ENCODE measurements at places on chromosomes 6 and 20. TPM values are rescaled to one million over a fixed set of nuclear protein-coding genes. Genes with fewer than 3 reads are reported as not detected.

The KIF6 gene
- total RNA-seq: 0.96 TPM

The ASCC3 gene
- total RNA-seq: 53.6 TPM

The CALHM4 gene
- not detected for total RNA-seq

The FAM184A gene
- 2.7 TPM for total RNA-seq

The PGK2 gene
- not detected for total RNA-seq

DNA sequence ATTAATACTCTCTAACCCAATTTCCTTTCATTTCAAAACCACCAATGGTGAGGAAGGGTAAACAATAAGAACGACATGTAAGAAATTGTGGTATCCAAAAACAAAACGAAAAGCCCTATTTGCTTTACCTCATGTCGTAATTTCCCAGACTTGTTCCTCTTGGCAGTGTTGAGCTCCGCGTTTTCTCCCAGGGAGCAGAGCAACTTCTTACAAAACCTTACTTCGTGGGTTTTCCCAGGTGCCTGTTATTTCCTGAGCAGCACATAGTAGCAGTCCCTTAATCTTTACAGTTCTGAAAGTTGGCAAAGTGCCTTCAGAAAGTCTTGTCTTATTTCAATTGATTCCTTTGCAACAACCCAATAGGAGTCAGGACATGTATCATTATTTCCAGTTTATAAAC lies 207.9 kb upstream of the MARCKS start:
- no peak for DNase-seq

DNA sequence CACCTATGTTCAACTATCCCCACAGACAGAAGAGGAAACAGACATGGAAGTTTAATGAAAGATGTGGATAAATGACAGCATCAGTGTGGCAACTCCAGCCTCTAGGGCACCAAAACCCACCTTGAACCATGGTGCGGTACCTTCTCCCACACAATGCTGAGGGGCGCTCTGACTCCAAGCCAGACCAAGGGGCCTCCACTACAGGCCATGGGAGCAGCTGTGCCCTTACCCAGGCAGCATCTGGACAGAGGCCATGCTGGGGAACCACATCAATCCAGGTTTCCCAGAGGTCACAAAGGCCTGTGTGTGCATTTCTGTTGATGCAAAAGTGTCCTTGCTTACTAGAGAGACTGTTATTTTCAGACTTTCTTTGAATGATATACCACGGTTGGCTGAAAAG lies 4.1 kb downstream of the PRR18 start:
- DNase-seq: no peak

DNA sequence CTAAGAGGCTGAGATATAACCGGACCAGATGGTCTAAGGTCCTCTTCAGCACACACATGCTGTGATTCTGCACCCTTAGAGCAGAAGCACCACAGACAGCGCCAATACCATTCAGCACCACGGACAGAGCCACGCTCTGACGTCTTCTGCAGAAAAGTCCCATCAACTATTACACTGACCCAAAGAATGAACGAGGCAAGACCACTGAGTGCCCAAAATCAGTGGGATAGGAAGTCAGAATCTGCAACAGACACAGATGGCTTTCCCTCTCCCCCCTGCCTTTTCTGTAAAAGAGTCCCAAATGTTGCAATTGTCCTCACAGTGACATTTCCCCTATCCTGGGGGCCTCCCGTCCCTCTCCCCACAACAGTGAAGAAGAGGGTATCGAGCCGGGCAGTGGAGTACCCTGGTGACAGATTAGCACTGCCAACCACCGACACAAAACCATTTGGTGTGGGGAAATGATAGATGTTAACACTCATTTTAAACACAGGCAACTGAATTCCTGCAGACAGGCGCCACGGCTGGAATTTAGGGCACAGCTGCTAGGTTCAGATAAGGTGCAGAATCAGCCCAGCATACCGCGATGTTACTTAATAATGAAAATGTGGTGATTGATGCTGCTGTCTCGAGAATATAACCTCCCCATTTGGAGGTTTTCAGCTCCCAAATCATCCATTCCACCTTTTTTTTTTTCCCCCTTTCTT lies 66.6 kb upstream of the CTNNBL1 start:
- DNase-seq: peak; percentile 26

GRCh38 chr6:111711476-111711875 lies 105.8 kb upstream of the TRAF3IP2 start:
- no peak for DNase-seq

- DNase-seq: no peak
Observed at GRCh38 chr6:167130712-167131684, 8.1 kb downstream of the CCR6 start.

DNA sequence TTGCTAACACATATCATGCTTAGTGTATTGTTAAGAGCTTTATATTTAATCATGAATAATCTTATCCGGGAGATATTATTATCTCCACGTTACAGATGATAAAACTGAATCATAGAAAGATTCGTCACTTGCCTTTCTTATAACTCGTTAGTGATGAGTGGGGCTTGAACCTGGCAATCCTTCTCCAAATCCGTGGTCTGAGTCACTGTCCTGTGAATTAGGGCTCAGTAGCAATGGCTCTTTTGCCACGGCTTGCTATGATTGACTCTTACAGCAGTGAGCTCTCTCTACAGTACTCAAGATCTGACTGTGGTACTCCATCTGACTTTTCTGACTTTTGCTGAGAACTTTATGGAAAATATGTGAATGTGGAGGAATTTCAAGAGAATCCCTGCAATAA lies 246.9 kb downstream of the PACRG start:
- DNase-seq: no peak

DNA sequence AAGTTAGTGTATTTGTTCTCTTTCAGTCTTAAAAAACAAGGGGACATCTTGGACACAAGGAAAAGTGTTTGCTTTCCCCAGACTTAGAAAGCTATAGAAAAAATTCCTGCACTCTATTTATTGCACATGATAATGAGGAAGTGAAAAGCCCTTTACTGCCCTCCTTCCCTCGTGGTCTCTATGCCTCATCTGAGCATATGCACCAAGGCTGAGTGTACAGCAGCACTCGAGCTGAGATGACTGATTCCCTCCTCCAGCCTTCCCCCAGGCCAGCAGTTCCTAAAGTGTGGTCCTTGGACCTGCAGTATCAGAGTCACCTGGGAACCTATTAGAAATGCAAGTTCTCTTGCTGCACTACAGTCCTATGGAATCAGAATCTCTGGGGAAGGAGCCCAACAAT lies 14.3 kb upstream of the LAMP5 start:
- no peak for DNase-seq

- no peak for DNase-seq
Observed at GRCh38 chr6:16546861-16547260, 214.4 kb downstream of the ATXN1 start.

GRCh38 chr6:21185861-21186478 lies 407.6 kb upstream of the SOX4 start:
- no peak for DNase-seq

GRCh38 chr6:80287607-80288006 lies 181.1 kb downstream of the BCKDHB start:
- DNase-seq: no peak

- no peak for DNase-seq
Observed at GRCh38 chr20:23078351-23079015, 7.6 kb downstream of the CD93 start.

DNA sequence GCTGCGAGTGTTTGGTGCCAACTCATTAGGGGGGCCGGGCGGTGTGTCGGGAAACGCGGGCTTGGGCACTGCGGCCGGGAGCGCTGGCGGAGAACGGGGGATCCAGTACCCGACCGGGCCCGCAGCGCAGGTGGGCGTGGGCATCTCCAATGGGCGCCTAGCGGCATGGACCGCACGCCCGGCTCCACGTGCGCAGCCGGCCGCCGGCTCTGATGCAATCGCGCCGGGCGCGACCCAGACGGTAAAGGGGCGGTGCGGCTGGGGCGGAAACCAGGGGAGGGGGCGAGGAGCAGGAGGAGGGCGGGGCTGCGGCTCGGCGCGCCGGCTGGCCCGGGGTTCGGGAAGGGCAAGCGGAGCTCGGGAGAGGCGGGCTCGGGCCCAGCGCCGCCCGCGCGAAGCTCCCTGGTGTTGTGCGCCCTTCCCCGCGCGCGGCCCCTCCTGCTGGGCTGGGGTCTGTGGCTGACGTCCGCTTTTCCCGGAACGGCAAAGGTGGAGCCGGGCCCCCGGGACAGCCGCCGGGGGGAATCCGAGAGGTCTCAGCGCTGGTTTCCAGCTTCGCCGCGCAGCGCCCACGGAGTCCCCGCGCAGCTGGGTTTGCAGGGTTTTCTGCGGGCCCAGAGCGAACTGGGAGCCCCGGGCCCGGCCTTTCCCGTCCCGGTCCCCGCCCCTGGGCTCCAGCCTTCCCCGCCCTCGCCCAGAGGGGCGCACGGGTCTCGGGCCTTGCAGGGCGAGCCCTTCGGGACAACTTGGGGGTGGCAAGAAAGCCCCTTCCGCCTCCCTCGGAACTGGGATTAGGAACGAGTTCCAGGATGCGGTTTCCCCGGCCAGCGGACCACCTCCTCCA lies 867 bp downstream of the MTHFD1L start:
- peak; percentile 87 for DNase-seq

DNA sequence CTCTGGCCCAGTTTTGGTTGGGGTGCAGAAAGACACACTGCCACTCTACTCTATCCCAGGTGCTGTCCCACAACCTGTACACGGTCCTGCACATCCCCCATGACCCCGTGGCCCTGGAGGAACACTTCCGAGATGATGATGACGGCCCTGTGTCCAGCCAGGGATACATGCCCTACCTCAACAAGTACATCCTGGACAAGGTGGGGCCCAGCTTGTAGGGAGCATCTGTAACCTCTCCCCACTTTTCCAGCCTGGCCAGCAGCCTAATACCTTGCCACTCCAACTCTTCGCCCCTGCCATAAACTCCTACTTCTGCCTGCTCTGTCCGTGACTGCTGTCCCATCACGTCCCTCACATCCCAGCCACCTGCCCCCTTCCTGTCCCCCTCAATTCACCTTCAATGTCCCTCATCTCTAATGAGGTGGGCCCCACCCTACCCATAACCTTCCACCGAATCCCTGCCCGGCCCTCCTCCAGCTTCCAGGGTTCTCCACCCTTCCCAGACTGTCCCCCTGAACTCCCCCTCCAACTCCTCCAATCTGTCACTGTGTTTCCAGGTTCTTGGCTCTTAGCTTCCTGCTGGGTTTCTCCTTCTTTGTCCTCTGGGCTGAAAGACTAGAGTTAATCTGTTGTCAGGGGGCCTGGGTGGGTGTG lies 12.1 kb downstream of the DEF6 start:
- no peak for DNase-seq

- no peak for DNase-seq
Observed at GRCh38 chr6:134307075-134307474, 10.8 kb downstream of the SGK1 start.

- no peak for DNase-seq
Observed at GRCh38 chr6:40558102-40558501, 29.1 kb downstream of the LRFN2 start.

GRCh38 chr20:35967979-35968640 lies at the start of gene CNBD2:
TSS of gene CNBD2 (plus strand) at chr20:35968590. CDS start at chr20:35968763, 173 bp downstream.
- no peak for DNase-seq

DNA sequence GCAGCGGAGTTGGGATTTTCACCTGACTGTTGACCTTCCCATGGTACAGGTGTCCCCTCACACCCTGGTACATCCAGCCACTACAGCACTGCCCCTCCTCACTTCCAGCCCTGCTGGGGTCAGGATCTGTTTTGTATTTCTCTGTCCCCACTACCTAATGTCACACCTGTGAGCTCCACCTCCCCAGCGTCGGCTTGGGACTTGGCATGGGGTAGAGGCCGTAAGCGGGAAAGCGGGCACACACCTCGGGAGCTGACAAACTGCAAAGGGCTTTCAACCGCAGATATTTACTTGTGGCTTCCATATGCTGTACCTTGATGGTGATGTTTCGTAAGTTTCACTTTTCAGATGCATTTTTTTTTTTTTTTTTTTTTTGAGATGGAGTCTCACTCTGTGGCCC lies 5.4 kb upstream of the CCN5 start:
- no peak for DNase-seq

DNA sequence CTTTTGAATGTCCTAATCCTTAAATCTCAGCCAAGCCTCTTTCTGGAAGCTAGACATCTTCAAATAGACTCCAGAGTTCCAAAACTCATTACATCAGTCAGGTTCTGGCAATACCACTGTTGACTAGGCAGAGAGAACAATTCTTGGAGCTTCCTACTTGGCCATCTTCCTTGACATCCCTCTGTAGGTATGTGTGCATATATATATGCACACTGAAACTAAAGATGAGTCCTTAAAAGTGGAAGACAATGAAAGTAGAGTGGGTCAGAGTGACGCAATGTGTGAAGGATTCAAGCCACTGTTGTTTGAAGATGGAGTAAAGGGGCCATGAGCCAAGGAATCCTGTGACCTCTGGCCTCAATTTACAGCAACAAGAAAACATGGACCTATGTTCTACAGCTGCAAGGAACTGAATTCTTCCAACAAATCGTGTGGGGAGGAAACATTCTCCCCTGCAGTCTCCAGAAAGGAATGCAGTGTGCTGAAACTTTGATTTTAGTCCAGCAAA lies 18.7 kb upstream of the DUSP22 start:
- DNase-seq: no peak

DNA sequence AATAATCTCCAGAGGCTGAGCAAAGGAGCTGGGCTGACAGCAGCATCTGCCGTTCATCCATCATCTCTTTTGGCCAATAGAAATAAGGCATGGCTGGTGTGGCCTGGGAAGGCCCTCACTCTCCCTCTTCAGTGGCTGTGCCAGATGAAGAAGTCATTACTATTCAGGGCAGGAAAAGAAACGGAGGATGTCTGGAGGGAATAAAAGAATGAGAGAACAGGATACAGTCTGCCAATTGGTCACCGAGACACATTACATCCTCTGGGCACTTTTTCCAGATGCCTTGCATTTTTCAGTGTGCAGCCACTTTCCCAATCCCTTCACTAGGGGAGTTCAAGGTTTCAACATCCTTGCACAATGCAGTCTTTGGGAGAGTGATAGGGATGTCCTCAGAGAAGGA lies 32.2 kb upstream of the VGLL2 start:
- no peak for DNase-seq

GRCh38 chr20:59810449-59811187 lies 122.8 kb downstream of the SYCP2 start:
- no peak for DNase-seq

DNA sequence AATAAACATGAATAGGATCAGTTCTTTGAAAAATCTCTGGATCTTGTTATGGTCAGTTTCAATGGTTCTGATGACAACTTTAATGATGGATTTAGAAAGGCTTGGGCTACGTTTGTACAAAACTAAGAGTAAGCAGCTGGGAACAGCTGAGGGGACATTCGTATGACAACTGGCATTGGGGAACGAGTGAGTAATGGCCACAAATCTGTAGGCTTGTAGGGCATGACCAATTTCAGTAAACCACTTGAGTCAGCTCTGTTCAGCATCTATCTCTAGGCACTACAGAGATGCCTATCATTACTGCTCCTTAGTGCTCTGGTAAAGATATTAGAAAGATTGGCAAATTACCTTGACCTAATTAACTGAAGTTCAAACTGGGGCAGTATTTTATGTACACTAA lies 1375.6 kb downstream of the EPHA7 start:
- no peak for DNase-seq

- DNase-seq: no peak
Observed at GRCh38 chr6:162533009-162533400, 194.6 kb downstream of the PRKN start.

- DNase-seq: no peak
Observed at GRCh38 chr20:56637576-56637975, 8.5 kb downstream of the TFAP2C start.
